ENCODE measurements at places on chromosomes 12 and 14. TPM values are rescaled to one million over a fixed set of nuclear protein-coding genes. Genes with fewer than 3 reads are reported as not detected.

The BCL2L2 gene
- total RNA-seq: 21.9 TPM

The LRTM2 gene
- not detected for total RNA-seq

The SPRYD3 gene
- 31.0 TPM for total RNA-seq

The KRT73 gene
- not detected for total RNA-seq
